ENCODE measurements at places on chromosomes 16 and 17. TPM values are rescaled to one million over a fixed set of nuclear protein-coding genes. Genes with fewer than 3 reads are reported as not detected.

Gene SECTM1
- 2.7 TPM for total RNA-seq

Gene CACNG1
- total RNA-seq = not detected

Gene CDH3
- 995 TPM for total RNA-seq

Gene GP1BA
- not detected for total RNA-seq

Gene ETV4
- total RNA-seq = 10.2 TPM

Gene RUNDC1
- total RNA-seq = 14.2 TPM

Gene FOXN1
- total RNA-seq = not detected

Gene DOC2A
- total RNA-seq = 0.80 TPM

Gene EZH1
- 17.8 TPM for total RNA-seq

Gene WSCD1
- not detected for total RNA-seq

Gene CTRB2
- total RNA-seq = not detected

Gene APOH
- not detected for total RNA-seq

Gene EFCAB3
- total RNA-seq = not detected

Gene SPATA22
- total RNA-seq = not detected

Gene GPR179
- total RNA-seq = not detected

Gene CCDC102A
- 6.8 TPM for total RNA-seq

Gene DPEP1
- total RNA-seq = not detected

Gene OTOA
- not detected for total RNA-seq

Gene ZMYND15
- total RNA-seq = 0.33 TPM

Gene DNAH2
- total RNA-seq = 1.8 TPM

Gene SLC6A4
- total RNA-seq = not detected

Gene MPP2
- 0.85 TPM for total RNA-seq

Gene ZG16
- not detected for total RNA-seq

Gene SCNN1B
- total RNA-seq = 0.59 TPM

Measured in mammary epithelial cell (primary cell).